ENCODE measurements at places on chromosomes 2 and 18.

DNA sequence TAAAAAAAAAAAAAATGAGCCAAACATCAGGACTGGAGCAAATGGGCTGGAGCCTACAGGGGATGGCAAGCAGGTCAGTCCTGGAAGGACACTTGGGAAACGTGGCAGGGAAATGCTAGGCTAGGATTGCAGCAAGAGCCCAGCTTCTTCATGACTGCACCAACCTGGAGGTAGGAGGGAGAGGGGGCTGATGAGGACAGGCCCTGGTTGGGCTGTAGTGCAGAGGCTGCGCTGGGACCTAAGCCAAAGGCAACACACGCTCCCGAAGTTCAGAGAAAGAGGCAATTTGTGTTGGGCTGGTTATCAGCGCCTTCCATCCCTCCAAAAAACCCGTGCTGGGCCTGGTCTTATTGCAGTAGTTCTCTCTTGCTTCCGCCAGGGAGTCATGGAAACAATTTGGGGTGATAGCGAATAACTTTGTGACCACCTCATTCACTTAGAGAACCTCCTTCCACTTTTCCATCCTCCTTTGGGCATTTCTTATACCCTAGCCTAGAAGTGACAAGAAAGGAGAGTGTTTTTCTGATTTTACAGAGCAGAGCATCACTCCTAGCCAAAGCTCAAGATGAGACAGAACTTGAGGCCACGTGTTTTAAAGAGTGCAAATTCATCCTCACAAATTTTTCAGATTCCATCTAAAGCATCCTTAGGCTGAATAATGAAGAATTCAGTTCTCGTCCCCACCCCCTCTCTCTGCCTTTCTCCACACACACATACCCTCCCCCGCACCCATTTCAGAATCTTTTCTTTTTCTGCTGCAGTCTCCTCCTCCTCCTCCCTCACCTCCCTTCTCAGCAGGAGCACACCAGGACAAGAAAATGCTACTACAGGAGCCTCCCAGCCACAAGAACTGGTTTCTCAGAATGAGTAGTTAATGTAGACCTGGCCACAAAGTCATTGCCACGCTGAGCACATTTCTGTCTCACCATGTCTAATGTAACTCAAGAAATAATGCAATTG lies 82.5 kb upstream of the STPG4 start:
- no peaks in the 10 kb centered on the region for H3K36me3 ChIP-seq
- no peak overlapping the region for H3K27ac ChIP-seq
- H3K4me1 ChIP-seq, result no peaks in the 10 kb centered on the region
- no peak for DNase-seq
- no peaks in the 10 kb centered on the region for H3K27me3 ChIP-seq

- H3K4me3 ChIP-seq, result no peak overlapping the region
- no peaks in the 10 kb centered on the region for H3K27me3 ChIP-seq
- no peaks in the 10 kb centered on the region for H3K36me3 ChIP-seq
- DNase-seq, result no peak
Observed at GRCh38 chr18:77049938-77050337, 82.6 kb downstream of the MBP start.

- no peaks in the 10 kb centered on the region for H3K36me3 ChIP-seq
- no peak overlapping the region for H3K27ac ChIP-seq
- H3K4me3 ChIP-seq, result no peak overlapping the region
- H3K4me1 ChIP-seq, result no peaks in the 10 kb centered on the region
- no peaks in the 10 kb centered on the region for H3K27me3 ChIP-seq
- no peak for DNase-seq
Observed at GRCh38 chr2:237043866-237044265, 41.8 kb upstream of the COPS8 start.

- no peak for DNase-seq
- H3K27ac ChIP-seq, result no peak overlapping the region
- no peaks in the 10 kb centered on the region for H3K36me3 ChIP-seq
- H3K27me3 ChIP-seq, result no peaks in the 10 kb centered on the region
- H3K4me1 ChIP-seq, result no peaks in the 10 kb centered on the region
Observed at GRCh38 chr2:17208511-17208910, 309.7 kb downstream of the RAD51AP2 start.

DNA sequence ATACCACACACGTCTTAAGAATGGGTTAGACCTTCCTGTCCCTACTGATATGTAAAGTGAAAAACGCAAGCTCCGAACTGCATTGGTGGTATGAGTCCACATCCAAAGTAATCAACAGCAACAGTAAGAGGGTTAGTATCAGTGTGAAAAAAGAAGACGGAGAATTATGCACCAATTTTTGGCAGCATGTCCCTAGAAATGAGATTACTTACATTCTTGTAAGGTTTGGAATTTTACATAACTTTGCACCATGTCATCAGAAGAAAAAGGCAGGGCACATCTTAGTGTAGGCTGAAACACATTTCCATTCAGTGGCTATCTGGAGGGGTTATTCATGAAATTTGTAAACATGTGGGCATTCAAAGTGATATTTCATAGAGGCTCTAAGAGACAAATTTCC lies 88.2 kb downstream of the LONRF2 start:
- no peak for DNase-seq
- no peaks in the 10 kb centered on the region for H3K27me3 ChIP-seq
- H3K4me1 ChIP-seq, result peaks cover 13% of the 10 kb centered on the region
- H3K36me3 ChIP-seq, result no peaks in the 10 kb centered on the region
- H3K4me3 ChIP-seq, result no peak overlapping the region

- no peaks in the 10 kb centered on the region for H3K36me3 ChIP-seq
- no peak for DNase-seq
- H3K27me3 ChIP-seq, result no peaks in the 10 kb centered on the region
- H3K4me3 ChIP-seq, result no peak overlapping the region
Observed at GRCh38 chr2:197238043-197238365, 72.6 kb downstream of the ANKRD44 start.

- no peaks in the 10 kb centered on the region for H3K36me3 ChIP-seq
- H3K27me3 ChIP-seq, result peaks cover 3% of the 10 kb centered on the region
- no peaks in the 10 kb centered on the region for H3K4me1 ChIP-seq
Observed at GRCh38 chr18:49973592-49973991, 160.3 kb upstream of the ACAA2 start.

Measured in spleen (tissue), 13 donors.